ENCODE measurements at places on chromosomes 7 and 10.

- DNase-seq = no peak
These were observed 128.0 kb downstream of the ELAPOR2 start for GRCh38 chr7:86931439-86931838.

GRCh38 chr7:69799048-69799697 is 200.9 kb downstream of the AUTS2 start:
- DNase-seq = no peak

GRCh38 chr7:30040938-30041337 is 12.7 kb downstream of the PLEKHA8 start:
- DNase-seq = no peak

GRCh38 chr7:141017555-141017954 is 2.8 kb upstream of the MRPS33 start:
- no peak for DNase-seq

DNA sequence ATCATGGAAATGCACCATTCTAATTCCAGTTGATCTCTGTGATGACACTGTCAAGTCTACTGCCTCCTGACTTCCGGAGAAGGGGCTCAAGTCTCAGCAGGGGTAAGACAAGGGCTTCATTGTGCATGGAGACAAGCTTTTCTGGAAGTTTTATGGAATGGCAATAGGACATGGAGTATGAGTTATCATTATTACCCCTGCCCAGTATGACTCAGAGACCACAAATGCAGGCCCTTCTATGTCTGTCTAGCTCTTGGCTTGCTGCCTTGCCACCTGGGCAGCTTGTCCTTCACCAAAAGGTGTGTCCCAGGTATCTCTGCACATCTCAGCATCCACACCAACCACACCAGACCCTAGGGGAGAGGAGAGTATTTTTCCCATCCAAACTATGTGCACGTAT is 34.9 kb upstream of the KIAA1217 start:
- DNase-seq = no peak

DNA sequence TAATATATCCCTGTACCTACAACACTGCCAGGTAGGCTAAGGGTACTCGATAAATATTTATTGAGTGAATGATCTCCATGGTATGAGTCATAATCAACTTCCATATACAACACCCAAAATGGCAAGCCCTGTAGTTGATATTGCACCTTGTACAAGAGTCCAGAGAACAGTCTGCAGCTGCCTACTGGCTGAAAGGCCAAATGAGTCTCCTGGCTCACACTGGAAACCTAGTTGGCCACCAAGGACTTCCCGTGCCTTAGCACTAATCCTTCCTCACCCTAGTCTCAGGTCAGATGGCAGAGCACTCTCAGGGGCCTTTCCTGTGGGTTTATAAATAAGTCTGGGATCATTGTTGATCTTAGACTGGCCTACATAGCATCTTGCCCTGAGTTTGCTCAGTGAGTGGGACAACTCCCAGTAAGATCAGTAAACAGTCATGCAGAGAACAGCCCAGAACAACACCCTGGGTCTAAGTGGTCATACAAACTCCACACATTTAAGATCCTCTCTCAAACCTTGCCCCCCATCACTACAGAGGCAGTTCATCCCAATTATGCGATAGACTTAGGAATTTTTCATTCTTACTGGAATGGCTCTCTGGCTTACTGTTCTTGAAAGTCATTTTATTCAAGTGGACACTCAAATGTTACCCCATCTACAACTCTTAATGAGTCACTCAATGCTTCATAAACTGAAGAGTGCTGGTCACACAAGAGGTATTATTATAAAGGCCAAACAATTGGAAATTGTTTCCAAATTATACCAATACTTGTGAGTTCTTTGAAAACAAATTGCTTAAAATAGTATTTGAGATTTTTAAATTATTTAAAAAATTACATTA is 14.7 kb upstream of the SLC16A9 start:
- no peak for DNase-seq

- no peak for DNase-seq
These were observed 76.8 kb downstream of the TPST1 start for GRCh38 chr7:66281678-66282590.

DNA sequence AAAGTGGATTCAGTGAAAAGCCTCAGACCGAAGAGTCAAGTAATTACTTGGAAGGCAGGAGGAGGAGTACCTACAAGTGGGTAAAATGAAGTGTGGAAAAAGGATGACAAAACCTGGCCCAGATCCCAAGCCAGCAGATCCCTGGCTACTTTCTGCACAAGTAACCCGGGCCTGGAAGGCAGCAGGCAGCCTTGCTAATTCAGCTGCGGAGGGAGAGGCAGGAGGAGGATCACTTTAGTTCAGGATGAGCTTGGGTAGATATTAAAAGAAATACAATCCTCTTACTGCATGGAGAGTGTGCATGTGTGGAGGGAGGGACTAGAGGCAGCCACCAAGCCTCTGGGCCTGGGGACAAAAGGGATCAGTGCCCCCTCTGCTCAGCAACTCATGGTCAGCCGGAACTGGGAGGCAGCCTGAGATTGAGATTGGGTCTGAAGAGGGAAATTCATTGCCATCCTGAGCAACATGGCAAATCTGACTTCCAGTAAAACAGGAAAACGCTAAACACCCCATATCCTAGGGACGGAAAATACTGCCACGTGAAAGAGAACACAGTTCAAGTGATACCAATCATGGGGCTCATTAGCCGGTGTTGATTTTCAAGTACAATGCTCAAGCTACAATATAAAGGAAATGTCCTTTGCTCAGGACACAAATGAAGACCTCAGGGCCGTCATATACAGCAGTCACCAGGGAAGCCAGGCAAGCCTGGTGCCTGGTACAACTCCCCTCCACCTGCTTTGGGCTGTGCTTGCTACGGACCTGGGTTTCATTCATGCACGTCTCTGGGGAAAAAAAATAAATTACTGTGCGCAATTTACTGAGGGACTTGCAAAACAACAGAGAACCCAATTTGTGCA is 1.3 kb downstream of the AMPH start:
- no peak for DNase-seq

DNA sequence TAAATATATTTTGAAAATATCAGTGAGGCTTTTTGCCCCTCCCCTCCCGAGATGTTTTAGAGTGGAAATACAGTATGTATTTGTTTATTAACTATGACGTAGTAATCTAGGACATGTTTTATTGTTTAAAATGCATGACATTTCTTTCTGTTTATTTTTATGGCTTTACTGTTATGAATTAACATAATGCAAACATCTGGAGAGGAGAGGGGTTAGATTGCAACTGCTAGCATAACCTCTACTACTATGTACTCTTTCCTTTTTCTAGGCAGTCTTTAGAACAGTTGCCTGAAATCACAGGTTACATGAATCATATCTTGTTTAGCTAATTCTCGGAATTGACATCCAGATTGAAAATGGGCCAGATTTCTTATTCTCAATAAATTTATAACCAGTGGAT is 7.4 kb downstream of the BTAF1 start:
- no peak for DNase-seq

- DNase-seq = no peak
These were observed 305.9 kb downstream of the GATA3 start for GRCh38 chr10:8360365-8360764.

GRCh38 chr10:480928-481552 is 208.4 kb downstream of the DIP2C start:
- DNase-seq = no peak

DNA sequence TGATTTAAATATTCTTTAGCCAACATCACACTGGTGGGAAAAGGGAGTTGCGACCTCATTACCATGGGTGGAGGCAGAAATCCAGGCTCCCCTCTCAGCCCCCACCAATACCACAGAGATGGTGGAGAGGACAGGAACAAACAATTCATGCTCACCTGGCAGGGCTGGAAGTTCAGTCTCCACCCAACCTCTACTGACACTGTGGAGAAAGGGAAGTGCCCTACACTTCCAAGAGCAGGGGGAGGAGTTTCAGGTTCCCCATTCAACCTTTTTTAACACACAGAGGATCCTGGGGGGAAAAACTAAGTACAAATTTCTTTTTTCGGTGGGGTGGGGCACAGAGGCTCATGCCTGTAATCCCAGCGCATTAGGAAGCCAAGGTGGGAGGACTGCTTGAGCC is 210.1 kb upstream of the KCTD7 start:
- no peak for DNase-seq

DNA sequence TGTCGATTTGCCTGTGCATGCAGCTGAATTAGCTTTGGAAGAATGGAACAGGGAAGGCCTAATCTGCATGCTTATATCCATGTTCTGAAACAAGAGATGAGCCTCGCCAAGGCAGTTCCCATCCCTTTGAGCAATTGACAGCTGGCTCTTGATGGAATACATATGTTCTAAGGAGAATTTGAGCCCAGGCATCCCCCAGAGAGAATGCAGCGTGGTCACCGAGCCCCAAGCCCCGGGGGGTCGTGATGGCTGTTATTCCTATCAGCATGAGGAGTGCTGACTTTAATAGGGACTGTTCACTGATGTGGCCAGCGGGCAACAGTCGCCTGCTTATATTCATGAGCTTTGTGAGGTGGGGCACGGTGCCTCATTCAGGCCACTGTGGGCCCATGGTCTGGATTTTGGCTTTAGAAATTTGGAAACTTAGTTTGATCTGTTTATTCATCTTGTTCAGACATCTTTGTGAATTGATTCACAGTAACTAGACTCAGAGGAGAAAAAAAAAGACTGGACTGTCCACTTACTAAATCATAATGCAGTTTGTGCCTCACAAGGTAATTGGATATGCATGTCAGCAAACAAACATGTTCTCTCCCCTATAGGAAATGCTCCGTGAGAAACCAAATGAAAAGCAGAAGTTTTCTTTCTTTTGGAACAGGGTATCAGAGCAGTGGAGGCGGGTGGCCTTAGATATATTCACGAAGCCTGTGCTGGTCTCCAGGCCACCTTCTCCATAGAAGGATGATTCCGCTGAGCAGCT is 204.9 kb downstream of the CCDC3 start:
- DNase-seq = no peak

GRCh38 chr10:100812978-100813377 is 67.6 kb downstream of the PAX2 start:
- no peak for DNase-seq

DNA sequence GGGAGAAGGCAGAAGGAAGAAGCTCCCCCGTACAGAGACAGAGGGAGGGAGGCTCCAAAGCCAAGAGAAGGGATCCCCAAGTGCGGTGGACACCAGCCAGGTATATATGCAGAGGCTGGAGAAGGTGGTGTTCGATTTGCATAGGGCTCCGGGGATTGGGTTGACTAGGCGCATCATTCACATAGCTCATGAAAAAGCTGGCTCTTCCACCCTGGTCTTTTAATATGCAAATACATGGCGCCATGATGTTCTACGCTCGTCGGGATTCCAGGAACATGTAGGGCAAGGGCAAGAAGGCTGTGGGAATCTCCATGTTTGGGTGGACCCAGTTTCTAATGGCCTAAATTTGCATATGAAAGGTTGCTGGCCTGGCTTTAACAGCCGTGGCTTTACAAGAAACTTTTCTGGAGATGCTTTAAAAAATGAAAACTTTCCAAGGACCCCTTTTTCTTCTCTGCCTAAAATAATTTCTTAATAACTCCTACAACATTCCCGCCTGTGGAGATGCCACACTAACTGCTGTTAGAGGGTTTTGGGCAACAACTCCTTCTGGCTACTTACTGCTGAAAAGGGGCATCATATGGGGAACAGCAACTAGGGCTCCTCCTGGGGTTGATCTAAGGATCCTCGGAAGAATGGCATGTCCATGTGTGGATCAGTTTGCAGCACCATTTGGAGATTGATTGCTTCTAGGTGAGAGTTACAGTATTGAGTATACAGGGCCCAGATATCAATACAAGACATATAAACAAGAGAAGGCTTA is 28.3 kb downstream of the C1GALT1 start:
- no peak for DNase-seq

DNA sequence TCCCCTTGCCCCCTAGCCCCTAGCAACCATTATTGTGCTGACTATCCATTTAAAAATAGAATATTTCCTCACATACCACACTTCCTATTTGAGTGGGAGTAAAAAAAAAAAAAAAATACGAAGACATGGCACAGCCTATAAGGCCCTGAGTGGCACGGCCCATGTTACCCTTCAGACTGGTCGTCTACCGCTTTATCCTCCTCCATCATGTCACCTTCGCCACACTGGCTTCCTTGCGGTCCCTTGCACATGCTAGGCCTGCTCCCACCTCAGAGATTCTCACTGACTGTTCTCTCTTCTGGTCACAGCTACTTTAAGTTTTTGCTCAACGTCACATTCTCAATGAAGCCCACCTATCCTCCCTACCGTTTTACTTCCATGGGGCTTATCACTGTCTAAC is 130.3 kb downstream of the ATE1 start:
- DNase-seq = no peak

GRCh38 chr7:801940-802381 is 30.3 kb upstream of the SUN1 start:
- no peak for DNase-seq

DNA sequence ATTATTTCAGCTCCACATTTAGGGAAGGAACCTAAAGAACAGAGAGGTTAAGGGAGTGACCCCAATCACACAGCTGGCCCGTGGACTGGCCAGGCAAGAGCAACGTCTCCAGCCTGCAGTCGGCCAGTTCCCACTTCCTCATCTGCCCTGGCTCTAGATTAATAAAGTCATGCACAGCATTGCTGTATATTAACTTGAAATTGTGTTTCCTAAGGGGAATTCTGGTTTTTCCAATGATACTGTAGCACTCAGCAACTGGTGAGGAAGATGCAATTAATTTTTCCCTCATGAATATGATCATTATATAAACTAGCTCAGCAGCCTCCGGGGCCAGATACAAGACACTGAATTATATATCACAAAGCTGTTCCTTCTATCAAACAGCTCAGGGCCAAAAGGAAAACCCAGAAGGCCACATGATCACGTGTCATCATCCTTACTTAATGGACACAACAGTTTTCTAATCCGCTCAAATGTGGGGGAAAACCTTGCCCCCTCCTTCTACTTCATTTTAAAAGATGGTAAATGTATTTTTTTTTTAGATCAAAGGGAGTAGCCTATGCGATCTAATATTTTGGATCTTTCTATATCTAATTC is 295.3 kb upstream of the PRKCQ start:
- no peak for DNase-seq

GRCh38 chr7:101390901-101391301 is 28.2 kb downstream of the COL26A1 start:
- DNase-seq = peak; percentile 67

DNA sequence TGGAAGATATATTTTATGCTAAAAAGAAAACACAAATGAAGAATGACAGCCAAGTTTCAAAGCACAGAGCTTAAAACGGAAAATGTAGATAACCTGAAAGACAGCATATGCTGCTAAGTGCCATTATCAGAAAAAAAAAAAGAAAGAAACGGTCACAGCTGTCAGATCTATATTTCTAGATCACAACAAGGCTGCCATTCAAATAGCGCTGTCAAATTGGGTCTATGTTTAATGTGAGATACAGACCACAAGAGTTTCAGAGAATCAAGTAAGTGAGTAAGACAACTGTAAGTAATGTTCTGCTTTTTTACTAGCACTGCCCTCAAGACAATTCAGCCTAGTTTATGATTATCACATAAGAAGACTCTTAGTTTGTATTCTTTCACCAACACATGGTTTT is 66.1 kb upstream of the RNF148 start:
- DNase-seq = no peak
